ENCODE measurements at places on chromosomes 7 and 10.

- DNase-seq, result no peak
Measured at GRCh38 chr10:65358565-65358964, 1567.3 kb upstream of the LRRTM3 start.

DNA sequence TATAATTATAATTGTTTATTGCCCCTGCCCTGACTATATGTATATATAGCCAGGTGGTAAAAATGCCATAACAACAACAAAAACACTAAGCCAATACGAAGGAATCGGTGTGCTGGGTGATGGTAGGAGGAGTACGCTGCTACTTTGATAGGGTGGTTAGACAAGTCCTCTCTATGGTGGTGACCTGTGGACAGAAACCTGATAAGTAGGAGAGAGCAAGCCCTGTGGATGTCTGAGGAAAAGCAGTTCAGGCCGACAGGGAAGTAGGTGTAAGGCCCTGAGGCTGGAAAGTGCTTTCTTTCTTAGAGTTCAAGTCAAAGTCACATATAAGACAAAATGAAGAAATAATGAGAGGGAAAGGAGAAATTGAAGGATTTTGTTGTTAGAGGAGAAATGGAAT, 823.8 kb upstream of the CELF2 start:
- no peak for DNase-seq

GRCh38 chr10:74643596-74643975, 182.8 kb upstream of the KAT6B start:
- no peak for DNase-seq

DNA sequence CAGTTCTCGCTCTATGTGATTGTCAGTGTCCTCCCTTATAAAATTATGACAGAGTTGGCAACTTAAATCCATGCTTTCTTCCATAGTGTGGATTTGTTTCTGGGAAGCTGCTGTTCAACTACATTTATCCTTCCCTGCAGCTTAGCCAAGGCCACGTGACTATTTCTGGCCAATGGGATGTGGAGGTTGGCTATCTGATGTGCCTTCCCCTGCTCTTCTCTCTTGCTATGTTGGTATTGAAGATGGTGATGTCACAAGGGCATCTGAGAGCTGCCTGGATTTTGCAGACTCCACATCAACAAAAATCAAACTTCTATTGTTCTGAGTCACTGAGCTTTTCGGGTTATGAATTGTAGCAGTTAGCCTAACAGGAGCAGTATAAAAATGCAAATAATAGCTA, 164.9 kb upstream of the RHOBTB1 start:
- no peak for DNase-seq

- no peak for DNase-seq
Measured at GRCh38 chr7:6496842-6497636, 49.3 kb upstream of the DAGLB start.

DNA sequence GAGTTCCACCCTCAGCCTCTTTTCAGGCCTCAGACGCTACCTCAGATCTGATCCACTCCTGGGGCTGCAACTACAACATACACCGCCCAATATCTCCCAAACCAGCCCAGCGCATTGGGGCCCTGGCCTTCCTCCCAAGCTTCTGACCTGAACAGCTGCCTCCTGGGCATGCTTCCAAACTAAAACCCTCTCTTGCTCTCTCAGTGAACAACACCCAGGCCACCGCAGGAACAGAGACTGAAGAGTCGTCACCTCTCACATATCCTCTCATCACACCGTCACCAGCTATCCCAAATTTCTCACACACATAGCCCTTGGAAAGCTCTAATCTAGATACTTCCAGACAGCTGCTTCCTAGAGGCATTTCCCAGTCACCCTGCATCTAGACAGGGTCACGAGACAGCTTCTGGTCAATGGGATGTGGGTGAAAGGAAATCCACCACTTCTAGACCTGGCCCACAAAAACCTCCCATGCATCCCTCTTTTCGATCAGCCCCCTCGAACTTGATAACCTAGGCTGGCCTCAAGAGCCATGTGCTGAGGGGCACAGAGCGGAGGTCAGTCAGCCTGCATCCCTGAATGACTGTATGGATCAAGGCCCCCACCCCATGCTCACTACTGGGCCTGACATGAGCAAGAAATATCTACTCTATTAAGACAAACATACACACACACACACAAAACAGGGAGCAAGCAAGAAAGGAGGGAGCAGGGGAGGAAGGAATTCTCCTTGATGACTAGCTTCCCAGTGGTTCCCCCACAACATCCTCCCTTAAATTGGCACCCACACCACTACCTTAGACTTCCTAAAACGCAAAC, 1.8 kb downstream of the PARP12 start:
- DNase-seq, result no peak

DNA sequence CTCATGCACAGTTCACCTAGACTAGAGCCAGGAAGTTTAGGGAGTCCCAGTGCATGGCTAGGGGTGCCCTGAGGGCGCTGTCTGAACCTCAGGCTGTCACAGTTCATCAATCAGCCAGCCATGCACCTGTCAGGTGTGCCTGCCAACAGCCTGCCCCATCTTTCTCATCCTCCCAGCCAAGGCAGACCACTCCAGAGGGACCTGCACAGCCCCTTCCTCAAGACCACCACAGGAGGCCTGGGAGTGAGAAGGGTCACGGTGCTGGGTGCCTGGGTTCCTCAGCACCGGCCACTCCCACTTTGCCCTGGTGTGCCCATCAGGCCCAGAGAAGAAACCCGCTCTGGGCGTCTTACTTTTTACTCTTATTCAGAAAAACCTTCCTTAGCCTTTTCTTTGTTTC, 8.4 kb downstream of the ATP6V1F start:
- DNase-seq, result no peak

- no peak for DNase-seq
Measured at GRCh38 chr10:35442028-35442427, 105.7 kb downstream of the CCNY start.

DNA sequence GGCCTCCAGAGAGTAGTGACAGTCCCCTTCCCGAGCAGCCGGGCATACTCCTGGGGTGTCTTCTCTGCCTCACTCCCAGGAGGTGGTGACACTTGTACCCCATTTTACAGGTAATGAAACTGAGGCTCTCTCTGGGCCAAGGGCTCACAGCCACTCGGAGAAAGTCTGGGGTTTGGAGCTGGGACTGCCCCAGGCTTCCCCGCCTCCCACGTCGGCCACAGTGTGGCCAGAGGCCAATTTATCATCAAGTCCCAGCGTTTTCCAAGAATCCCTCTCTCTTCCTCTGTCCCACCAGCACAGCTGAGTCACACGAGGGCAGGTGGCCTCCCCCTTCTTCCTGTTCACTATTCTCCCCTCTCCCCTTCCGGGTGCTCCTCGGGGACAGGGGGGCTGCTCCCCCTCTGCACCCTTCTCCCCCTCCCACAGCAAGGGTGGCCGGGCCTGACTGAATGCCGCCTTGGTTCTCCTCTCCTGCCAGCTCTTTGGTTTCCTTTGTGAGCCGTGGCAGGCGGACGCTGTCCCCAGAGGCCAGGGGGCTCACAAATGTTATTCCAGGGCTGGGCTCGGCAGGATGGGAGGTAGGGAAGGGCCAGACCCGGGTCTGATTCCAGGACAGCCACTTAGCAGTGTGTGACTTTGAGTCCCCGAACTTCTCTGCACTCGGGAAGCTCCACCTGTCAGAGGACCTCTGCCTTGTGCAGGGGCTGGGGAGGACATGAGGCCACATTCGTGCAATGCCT, 17.7 kb downstream of the CLIP2 start:
- DNase-seq, result peak; percentile 75

DNA sequence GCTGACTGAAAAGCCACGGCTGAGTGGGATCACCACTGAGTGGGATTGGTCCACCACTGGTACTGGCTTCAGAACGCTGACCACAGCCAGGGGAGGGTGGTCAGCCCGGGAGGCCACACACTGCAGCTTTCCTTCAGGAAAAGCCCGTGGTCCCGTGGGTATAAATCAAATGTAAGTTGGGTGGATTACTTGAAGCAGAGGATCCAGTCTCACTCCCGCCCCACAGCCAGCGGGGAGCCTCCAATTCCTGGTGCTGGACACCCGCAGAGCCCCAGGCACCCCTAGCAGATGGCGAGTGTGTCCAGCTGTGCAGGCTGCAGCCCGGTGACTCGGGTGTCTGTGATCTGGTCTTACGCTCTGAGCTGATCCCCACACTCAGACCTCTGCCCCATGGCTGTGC, 231.1 kb upstream of the ZNF32 start:
- DNase-seq, result no peak

GRCh38 chr10:49369216-49370162, 26.4 kb downstream of the DRGX start:
- no peak for DNase-seq

- no peak for DNase-seq
Measured at GRCh38 chr7:130957137-130957513, 223.1 kb upstream of the KLF14 start.

GRCh38 chr10:92074126-92074887, 150.7 kb downstream of the BTAF1 start:
- DNase-seq, result no peak

GRCh38 chr10:71323407-71323806, 4.3 kb downstream of the SLC29A3 start:
- no peak for DNase-seq

- DNase-seq, result no peak
Measured at GRCh38 chr10:71561003-71561574, 158.5 kb downstream of the C10orf105 start.

- no peak for DNase-seq
Measured at GRCh38 chr7:78127009-78127408, 328.4 kb downstream of the PHTF2 start.

GRCh38 chr7:133436014-133436428, 183.1 kb downstream of the EXOC4 start:
- no peak for DNase-seq

GRCh38 chr7:121163699-121164098, 165.1 kb upstream of the WNT16 start:
- DNase-seq, result no peak

GRCh38 chr7:91239772-91240171, 24.5 kb upstream of the FZD1 start:
- DNase-seq, result no peak

DNA sequence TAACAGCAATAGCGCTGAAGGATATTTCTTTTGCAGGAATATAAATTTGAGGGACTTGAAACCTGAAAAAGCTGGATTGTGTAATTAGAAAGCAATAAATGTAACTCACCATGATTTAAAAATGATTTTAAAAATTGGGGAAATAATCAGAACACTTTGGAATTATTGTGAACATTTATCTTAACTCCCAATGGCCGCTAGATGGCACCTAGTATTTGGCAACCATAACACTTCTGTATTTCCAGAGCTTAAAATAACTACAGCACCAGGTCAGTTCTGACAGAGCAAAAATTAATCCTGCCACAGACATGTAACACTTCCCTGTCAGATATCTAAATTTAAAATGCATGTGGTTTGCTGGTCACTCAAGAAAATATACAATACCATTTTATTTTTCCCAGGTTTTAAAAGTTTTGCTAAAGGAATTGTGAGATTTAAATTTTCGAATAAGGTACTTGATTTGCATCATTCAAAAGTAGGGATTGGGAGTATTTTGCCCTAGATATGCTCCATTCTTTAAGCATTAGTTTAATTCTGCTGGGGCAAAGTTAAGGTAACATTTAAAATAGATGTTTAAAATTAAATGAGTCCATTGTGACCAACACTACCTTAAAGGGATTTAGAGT, 144.5 kb downstream of the PPP1R3A start:
- no peak for DNase-seq

GRCh38 chr10:119734396-119735332, 8.8 kb downstream of the INPP5F start:
- no peak for DNase-seq

- no peak for DNase-seq
Measured at GRCh38 chr7:149855361-149856305, 17.5 kb downstream of the ZNF862 start.

GRCh38 chr7:79531905-79532664, 78.6 kb upstream of the MAGI2 start:
- DNase-seq, result no peak

- no peak for DNase-seq
Measured at GRCh38 chr10:99292159-99292558, 37.0 kb upstream of the CNNM1 start.

- no peak for DNase-seq
Measured at GRCh38 chr7:232410-233248, 40.3 kb downstream of the FAM20C start.

- DNase-seq, result no peak
Measured at GRCh38 chr7:2435146-2435545, 31.7 kb downstream of the CHST12 start.

- no peak for DNase-seq
Measured at GRCh38 chr7:97270280-97270679, 152.8 kb downstream of the SDHAF3 start.

GRCh38 chr7:22666732-22667131, 60.3 kb upstream of the IL6 start:
- DNase-seq, result no peak
